ENCODE measurements at places on chromosomes 2 and 18.

DNA sequence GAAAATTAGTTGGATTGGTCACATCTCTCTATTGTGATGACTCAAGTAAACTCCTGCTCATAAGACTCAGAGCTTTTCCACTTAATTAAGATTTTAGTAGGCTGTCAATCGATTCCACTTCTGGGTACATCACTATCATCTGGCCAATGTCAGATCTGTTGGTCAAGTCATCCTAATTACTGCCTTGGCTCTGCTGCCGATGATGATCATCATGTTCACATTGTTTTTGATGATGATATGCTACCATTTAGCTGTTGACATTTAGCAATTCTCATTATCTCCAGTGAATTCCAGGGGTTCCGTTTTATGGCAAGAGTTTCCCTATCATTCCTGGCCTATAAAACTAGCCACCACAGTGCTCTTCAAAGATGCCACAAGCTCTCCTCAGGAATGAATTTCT is 253.4 kb downstream of the IKZF2 start:
- DNase-seq = no peak

DNA sequence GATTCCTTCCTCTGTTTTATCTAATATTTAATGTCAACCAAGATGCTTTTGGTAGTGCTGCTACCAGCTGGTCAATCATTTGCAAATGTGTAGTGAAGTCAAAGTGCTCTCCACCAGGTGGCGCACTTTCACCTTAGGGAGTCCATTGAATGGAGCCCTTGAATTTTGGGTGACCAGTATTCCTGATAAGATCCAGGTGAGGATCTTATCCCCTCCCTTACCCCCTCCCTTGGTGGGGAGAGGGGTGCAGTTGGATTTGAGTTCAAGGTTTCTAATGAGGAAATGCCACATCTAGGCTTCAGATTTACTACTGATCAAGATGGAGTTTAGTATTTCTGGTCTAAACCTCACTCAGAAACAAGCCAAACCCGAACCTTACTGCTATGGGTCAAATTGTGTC is 12.0 kb upstream of the E2F6 start:
- peak; percentile 82 for DNase-seq

GRCh38 chr2:172342611-172343010 is 84.8 kb upstream of the ITGA6 start:
- DNase-seq = no peak

DNA sequence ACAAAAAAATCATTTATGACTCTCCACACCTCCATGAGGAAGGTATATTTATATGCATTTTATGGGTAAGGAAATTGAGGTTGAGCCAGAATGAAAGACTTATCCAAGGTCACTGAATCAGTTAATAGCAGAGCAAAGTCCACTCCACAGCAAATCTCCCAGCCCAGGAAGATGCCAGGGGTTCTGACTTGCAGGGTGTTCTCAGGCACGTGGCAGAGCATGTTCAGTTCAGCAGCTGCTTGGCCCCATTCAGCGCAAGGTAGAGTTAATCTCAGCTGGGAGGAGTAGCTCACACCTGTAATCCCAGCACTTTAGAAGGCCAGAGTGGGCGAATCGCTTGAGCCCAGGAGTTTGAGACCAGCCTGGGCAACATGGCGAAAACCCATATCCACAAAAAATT is 17.8 kb upstream of the DGKD start:
- DNase-seq = no peak

DNA sequence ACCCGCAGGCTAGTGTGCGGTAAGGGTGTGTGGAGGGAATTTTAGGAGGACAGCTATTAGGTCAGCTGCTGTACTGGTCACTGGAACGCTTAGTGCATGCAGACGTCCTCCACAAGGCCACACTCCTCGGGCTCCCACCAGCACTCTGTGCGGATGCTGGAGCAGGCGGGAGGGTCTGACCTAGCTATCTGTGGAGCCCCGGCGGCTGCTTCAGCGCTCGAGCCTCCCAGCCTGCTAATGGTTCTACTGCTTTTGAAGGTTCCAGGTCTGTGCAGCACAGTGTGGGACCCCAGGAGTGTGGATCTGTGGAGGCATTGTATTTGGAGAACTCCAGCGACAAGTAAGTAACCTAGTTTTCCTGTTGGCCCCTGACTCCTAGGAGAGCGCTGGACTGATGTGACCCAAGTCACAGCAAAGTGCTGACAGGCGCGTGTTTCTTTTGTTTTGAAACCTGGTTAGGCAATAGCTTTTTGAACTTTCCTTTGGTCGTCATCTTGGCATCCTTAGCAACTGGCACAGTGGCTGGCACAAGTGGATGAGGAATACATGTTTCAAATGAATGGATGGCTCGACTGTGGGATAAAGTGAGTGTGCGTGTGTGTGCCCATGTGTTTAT is 113.5 kb downstream of the ZNF236 start:
- no peak for DNase-seq

- no peak for DNase-seq
Observed at GRCh38 chr18:38256366-38256765, 690.8 kb upstream of the CELF4 start.

DNA sequence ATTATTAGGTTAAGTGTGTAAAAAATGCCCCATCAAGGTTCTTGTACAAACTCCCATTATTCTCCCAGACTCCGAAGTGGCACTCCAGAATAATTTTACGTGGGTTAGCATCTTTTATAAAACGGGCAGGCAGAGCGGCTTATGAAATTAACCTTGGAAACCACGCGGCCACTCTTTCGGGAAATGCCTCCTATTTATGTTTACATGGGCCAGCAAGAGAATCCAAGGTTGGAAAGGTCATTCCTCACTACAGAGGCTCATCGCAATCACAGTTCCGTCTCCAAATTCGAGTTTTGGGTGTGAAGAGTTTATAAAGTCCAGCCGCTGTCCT is 1.2 kb upstream of the IMPA2 start:
- DNase-seq = no peak

GRCh38 chr2:109452318-109453305 is 161.2 kb downstream of the SEPTIN10 start:
- DNase-seq = no peak

DNA sequence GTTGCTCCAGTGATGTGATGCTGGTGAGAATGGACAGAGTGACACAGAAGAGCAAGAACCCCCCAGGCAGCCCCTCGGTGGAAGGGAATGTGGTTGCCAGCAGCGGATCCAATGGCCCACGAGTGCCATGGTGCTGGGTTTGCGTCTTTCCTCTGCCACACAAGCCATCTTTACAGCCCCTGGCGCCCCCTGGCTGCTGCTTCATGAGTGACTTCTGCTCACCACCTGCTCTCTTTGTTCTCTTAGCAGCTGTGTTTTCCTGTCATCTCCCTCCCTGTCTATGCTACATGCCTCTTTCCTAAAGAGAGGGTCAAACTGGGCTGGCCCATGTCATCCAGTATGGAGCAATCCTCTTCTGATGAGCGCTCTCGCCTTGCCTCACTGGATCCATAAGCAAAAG is 300.0 kb upstream of the SMIM21 start:
- no peak for DNase-seq

DNA sequence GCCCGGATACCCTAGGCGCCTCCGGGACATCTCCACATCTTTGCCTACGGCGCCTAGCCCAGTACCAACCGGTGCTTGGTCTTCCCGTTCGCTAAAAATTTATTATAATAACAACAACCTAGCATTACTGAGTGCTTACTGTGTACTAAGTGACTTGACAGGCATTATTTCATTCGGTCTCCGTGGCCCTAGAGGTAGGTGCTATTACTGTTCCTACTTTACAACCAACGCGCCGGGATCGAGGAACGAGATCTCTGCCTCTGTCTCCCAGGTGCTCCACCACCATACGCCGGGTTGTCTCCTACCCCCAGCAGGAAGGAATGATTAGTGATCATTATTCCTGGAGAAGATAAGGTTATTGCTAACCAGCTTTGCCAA is 657 bp upstream of the BIN1 start:
- DNase-seq = no peak

DNA sequence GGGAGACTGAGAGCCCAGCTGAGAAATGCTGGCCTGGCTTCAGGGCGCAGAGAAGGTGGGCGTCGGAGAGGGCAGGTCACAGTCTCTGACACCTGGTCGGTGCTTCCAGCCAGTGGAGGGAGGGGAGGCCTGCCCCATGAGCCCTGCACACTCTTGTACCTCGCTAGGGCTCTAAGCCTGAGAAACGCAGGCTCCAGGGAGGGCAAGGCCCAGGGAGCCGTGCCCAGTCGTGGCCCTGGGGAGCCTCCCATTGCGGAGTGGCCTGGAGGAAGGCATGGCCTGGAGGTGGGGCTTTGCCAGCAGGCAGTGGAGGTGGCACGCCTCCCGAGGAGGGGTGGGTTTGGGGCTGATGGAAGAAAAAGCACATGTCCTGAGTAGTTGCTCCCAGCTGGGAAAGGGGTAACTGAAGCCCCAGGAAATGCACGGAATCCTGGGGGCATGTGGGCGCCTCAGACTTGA is 39.0 kb downstream of the MTERF4 start:
- no peak for DNase-seq

DNA sequence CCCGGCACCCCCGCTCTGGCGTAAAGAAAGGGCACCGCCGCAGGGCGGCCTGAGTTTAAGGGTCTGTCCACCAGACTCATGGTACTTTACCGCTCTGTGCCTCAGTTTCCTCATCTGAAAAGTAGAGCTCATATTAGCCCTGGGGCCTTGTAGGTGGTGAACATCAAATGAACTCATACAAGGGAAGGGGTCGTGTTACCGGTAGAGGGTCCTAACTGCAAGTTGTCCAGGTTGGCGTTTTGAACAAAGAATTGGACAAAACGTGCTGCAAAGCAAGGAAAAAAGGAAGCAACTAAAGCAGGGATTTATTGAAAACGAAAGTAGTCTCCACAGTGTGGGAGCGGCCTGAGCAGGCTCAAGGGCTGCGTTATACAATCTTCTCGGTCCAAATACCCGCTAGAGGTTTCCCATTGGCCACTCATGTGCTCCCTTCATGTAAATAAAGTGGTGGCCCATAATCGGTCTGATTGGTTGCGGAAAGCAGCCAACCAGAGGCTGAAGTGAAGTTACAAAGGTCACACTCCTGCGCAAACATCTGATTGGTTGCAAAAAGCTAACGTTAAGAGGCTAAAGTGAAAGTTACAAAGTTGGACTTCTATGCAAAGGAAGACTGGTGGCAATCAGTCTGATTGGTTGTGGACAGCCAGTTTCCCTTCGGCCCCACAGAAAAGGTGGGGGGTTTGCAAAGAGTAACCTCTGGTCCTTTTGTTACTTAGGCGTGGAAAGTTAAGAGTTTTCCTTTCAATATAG is 80.7 kb upstream of the LDLRAD4 start:
- no peak for DNase-seq

DNA sequence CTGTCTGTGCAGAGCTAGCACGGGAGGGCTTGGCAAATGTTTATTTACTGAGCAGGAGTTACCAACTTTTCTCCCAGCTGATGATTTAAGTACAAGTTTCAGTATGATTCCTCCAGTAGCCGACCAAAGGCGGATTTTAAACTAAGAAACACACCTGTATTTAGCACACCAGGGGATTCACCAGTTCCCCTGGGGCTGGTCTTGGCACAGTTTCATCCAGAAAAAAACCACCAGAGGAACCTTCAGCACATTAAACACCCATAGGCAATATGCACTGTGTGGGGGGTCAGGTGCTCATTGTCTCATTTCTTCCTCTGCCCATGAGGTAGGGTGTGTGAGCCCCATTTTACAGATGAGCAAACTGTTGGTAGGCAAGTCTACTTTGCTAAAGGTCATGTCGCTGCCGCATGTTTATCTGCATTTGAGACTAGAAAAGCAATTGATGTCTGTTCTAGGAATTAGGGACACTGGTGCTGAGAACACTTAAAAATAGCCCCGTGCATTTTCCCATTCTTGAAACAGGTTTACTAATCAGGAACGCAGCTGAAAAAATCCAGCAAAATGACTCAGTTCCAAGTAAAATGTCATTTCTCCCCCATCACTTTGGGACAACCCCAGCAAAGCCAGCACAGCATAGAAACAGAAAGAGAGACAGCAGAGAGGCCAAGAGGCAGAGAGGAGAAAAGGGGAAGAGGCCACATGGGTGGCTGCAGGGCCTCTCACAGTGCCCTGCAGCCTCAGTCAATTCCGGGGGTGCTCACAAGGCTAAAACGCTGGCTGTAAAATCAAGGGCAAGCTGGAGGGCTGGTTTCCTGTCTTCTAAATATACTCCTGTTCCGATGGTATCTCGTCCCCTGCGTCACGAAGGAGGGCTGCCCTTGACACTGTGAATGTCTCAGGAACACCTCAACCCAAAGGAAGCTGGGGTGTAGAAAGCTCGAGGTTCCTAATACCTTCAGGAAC is 166.8 kb upstream of the ID2 start:
- DNase-seq = no peak

DNA sequence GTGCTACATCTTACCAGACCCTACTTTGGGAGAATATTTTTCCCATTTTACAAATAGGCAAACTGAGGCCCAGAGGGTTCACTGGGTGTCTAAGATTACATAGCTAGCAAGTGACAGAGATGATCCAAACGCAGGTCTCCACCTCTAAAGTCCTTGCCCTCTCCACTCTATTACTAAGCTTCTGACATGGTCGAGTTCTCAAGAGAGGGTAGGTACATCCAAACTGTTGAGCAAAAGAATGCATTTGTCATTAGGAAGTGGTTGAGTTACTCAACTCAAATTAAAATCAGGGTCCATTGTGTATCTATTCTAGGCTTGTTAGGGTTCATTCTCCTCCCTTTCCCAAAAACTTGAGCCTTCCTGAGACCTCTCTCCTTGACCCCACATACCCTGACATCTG is 680.6 kb upstream of the FANCL start:
- DNase-seq = no peak

GRCh38 chr2:226447338-226448300 is 352.0 kb downstream of the IRS1 start:
- DNase-seq = no peak

DNA sequence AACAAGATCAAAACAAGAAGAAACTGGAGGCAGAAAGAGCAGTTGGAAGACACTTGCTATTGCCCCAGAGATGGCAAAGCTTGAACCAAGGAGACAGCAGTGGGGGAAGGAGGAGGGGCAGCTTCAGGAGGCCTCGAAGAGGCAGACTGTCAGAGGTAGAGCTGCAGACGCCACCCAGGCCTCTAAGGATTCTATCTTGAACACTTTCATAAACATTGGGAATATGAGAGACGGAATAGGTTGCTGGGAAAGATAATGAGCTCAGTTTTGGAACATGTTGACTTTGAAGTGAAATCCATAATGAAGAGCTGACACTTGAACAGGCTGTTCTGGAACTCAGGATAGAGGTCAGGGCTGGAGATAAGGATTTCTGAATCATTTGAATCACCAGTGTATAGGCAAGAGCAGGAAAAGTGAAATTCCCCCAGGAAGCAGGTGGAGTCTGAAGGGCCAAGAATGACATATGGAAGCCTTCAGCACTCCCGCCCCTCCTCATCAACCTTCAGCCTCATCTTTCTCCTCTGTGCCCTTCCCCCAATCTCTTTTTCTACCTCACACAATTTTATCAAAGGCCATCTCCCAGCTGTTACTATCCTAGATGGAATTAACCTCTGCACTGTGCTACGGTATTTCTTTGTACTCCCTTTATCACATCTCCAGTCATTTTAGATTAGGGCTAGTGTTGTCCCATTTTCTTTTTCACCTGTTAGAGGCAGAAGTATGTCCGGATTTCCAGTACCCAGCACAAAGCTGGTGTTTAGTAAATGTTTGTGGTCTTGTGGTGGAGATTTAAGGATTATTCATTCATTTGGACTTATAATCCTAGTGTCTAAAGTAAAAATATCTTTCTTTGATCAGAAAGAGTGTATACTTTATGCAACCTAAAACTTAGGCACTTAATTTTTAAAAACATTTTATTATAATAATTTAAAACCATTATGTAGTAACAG is 47.5 kb upstream of the RTN4 start:
- no peak for DNase-seq

- DNase-seq = no peak
Observed at GRCh38 chr18:55866006-55866405, 278.0 kb upstream of the TCF4 start.
